ENCODE measurements at places on chromosomes 13 and 19.
A peak's percentile ranks its signal among the peaks of the same experiment; 100 is the strongest.

GRCh38 chr13:100944791-100945345, 270.3 kb upstream of the TMTC4 start:
- DNase-seq, result no peak

GRCh38 chr13:27821566-27821965, 29.3 kb downstream of the GSX1 start:
- no peak for DNase-seq

GRCh38 chr13:31793246-31793645, 53.9 kb downstream of the RXFP2 start:
- DNase-seq, result no peak

DNA sequence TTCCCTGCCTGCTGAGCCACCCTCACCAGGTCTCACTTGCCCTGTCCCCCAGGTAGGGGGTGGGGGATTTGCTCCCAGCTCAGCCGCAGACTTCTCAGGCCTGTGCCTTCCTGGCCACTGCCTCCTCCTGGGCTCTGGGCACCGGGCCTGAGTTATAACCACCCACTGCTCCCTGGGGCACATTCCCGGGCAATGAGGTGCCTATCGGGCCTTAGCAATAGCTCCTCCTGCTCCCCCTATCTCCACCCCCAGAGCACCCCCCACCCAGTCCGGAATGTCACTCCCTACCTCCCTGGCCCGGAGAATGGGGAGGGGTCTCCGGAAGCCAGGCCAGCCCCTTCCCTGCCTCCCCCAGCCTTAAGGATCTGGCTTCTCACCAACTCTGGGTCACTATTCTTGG, at the start of gene KLK5:
TSS of gene KLK5 (minus strand) at position 129 of the 400 bp plus-strand sequence. CDS start 381 bp downstream, outside the sequence.
- no peak for DNase-seq

- no peak for DNase-seq
Measured at GRCh38 chr19:51803519-51803918, 8.6 kb downstream of the FPR3 start.

- DNase-seq, result no peak
Measured at GRCh38 chr13:50584856-50585580, 258.5 kb downstream of the DLEU7 start.

- no peak for DNase-seq
Measured at GRCh38 chr13:48492096-48492440, 40.8 kb downstream of the RCBTB2 start.

DNA sequence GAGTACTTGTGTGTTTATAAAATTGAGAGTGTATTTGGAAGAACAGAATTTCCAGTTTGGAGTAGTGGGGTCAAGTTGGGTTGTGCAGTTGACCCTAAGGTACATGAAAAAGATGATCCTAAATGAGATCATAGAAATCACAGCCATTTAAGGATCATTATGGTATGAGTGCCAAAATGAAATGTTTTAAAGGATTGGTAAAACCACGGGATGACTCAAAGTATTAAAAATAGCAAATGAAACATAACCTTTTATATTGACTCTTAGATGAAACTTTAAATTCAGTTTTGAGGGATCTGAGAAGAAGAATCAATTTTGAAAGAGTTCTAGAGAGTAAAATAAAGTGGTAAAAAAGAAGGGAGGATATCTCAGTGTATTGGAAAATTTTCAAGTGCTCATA, 773.8 kb downstream of the GPC5 start:
- no peak for DNase-seq

GRCh38 chr19:40387155-40387554, 2.8 kb downstream of the HIPK4 start:
- DNase-seq, result no peak

GRCh38 chr19:45408121-45408520, 1.7 kb downstream of the POLR1G start:
- DNase-seq, result no peak

DNA sequence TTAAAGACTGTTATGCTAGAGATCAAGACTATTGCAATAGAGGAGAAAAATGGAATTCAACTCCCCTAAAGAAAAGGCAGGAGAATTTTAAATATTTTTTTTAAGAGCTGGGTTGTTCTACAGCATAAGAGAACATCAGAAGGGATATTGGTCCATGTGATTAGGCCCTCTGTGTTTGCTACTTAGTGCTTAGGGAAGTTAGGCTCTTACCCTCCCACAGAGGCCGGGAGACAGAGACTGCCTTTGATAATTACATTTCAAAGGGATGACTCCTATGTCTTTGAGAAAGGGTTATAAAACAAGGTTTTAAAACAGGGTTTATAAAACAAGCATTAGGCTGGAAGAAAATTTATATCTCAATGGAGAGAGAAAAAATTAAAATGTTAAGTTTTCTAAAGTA, 1248.1 kb upstream of the PCDH20 start:
- DNase-seq, result no peak

GRCh38 chr19:14782626-14783409, 4.5 kb upstream of the ADGRE2 start:
- DNase-seq, result no peak

DNA sequence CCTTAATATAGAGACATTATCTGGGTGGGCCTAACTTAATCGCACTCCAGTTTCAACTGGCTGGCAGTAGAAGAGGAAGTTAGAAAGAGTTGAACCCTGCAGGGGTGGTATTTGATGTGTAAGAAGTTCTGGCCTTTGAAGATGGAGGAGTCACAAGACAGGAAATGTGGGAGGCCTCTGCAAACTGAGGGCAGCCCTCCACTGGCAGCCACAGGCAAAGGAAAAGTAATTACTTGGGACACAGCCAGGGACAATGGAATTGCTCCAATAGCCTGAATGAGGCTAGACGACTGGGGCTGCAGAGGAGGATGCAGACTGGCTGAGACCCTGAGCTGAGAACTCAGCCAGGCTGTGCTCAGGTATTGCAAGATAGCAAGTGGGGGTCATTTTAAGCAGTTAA, 703.3 kb upstream of the ARGLU1 start:
- no peak for DNase-seq

GRCh38 chr13:111278258-111278657, 42.2 kb upstream of the TEX29 start:
- no peak for DNase-seq

DNA sequence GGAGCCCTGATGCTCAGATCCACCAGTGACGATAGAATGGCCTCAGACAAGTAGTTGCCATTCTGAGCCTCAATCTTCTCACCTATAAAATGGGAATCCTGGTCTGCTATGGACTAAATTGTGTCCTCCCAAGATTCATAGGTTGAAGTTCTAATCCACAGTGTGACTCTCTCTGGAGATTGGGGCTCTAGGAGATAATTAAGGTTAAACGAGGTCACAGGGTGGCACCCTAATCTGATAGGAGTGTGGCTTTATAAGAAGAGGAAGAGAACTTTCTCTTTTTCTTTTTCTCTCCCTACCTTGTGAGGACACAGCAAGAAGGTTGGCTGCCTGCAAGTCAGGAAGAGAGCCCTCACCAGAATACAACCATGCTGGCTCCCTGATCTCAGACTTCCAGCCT, 214.1 kb downstream of the KATNAL1 start:
- DNase-seq, result no peak

DNA sequence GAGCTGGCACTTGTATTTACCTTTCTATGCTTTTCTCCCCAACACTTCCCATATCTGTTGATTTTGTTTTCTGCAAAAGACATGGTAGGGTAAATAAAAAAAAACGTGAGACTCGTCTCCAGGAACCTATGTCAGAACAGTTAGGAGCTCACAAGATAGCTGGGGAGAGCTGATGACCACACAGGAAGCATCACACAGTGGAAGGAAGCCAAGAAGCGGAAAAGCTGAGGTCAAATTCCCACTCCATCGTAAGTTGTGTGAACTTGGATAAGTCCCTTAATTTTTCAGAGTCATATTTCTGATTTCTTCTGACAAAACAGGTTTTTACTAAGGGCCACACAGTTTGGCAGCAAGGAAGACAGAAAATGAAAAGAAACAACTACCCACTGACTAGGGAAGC, 199.6 kb downstream of the KLF5 start:
- no peak for DNase-seq

DNA sequence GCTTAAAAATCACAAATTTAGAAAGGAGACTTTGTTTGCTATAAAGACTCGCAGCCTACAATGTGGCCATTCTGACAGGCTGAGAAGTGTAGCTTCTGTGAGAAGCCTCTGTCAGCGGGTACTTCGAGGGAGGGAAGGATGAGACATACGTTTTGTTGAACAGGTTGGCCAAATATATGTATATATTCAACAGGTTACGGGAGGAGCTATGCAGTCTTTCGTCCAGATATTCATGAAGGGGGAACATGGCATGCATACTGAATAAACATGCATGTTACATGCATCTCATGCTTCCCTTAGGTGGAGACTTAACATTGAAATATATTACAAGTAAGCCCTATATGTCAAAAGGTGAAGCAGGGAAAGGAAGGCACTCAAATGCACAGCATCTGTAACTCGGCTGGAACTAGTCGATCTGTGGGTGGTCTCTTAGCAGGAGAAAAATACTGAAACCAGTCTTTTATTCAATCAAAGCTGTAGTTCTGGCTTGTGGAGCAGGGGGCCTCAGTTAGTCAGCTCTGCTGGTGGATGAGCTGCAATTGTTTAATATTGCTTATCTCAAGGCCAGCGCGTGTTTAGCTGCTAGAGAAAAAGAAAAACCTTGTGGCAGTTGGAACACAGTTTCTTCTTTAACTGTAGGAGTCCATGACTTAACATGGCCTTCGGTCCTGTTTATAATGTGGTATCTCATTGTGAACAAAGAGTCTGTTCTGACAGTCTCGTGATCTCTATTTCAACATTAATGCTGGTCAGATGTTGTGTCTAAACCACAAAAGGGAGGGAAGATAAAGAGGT, 94.3 kb downstream of the FAM216B start:
- peak; percentile 25 for DNase-seq

- no peak for DNase-seq
Measured at GRCh38 chr13:94335761-94336526, 143.5 kb downstream of the DCT start.

DNA sequence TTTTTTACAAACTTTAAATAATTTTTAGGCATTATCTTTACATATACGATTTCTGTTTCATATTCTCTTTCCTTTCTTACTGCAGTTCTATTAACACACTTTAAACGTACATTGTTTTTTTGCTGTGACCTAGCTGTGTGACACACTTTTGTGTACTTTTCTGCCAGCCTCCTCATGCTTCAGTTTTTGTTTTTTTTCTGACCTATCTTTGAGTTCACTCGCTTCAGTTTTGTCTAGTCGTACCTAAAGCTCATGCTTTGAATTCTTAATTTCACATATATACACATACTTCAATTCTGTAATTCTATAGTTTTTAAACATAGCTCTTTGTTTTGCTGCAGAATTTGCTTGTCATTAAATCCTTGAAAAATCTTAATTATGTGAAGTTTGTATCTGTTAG, 150.4 kb downstream of the PDS5B start:
- no peak for DNase-seq

DNA sequence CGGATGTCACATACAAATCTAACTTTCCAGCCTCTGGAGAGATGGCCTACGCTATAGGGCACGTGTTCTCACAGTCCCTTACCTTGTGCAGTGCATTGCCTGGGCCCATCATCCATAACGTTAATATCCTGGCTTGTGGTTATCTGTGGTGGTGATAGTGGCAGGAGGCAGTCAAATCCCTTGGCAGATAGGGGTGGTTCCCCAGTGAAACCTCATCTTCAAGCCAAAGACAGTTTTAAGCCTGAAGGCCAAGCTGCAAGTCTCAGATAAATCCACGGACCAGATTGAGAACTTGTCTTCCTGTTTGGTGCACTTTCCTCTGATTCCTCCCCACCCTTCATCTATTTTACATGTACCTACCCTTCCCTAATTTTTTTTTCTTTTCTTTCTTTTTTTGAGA, 4.3 kb upstream of the FBXO17 start:
- no peak for DNase-seq

GRCh38 chr13:20140487-20140886, 20.4 kb downstream of the GJA3 start:
- no peak for DNase-seq

GRCh38 chr19:33728141-33728540, 68.5 kb upstream of the KCTD15 start:
- DNase-seq, result no peak

DNA sequence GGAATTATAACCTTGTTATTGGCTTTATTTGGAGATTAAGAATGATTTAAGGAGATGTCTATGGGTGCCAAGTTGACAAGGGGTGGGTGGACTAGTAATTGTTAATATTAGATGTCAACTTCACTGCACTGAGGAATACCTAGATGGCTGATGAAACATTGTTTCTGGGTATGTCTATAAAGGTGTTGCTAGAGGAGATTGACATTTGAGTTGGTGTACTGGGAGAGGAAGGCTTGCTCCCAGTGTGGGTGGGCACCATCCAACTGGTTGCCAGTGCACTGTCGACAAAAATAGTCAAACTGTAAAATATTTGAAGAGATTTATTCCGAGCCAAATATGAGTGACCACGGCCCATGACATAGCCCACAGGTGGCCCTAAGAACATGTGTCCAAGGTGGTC, 378.8 kb downstream of the NDFIP2 start:
- DNase-seq, result no peak

- no peak for DNase-seq
Measured at GRCh38 chr19:40266119-40266518, 19.0 kb downstream of the AKT2 start.

DNA sequence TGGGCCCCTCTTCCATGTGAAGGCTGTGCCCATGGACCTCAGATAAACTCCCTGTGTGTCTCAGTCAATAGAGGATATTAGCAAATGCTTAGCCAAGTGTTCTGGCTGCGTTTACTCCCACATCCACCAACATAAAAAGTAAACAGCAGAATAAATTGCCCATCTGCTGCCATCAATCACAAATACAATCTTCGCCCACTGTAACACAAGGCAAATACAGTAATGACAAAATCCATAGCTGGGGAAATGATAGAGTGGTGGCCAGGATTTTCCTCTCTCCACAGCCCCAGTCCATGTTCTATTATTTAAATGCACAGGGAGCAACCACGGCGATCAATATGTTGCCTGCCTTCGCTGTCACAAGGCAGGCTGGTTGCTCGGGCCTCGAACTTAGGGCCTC, 376.5 kb downstream of the UQCRFS1 start:
- no peak for DNase-seq

DNA sequence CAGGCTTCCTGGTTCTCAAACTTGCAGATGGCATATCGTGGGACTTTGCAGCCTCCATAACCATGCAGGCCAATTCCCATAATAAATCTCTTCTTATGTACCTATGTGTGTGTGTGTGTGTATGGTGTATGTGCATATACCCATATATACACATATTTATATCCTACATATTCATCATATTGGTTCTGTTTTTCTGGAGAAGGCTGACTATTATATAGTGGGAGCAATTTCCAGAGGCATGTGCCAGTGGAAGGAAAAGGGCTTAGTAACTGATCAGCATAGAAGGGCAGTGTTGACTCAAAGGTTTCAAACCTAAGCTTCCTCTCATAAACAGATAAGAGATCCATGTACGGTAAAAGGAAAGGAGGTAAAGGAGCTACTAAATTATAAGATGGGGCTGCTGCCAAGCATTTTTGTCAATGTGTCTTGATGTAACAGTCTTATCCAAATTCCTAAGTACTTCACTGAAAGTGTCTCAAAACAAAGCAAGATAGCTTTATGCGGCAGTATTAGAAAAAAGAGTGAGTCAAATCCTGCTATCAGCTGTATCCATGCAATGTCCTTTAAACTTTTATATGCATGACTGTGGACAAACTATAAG, 432.1 kb downstream of the TBC1D4 start:
- no peak for DNase-seq

- no peak for DNase-seq
Measured at GRCh38 chr13:111145071-111145470, 30.0 kb downstream of the ARHGEF7 start.
